HS-27A (cell line): ENCODE measurements at places on chromosomes 6 and 20.
A peak's percentile ranks its signal among the peaks of the same experiment; 100 is the strongest.

DNA sequence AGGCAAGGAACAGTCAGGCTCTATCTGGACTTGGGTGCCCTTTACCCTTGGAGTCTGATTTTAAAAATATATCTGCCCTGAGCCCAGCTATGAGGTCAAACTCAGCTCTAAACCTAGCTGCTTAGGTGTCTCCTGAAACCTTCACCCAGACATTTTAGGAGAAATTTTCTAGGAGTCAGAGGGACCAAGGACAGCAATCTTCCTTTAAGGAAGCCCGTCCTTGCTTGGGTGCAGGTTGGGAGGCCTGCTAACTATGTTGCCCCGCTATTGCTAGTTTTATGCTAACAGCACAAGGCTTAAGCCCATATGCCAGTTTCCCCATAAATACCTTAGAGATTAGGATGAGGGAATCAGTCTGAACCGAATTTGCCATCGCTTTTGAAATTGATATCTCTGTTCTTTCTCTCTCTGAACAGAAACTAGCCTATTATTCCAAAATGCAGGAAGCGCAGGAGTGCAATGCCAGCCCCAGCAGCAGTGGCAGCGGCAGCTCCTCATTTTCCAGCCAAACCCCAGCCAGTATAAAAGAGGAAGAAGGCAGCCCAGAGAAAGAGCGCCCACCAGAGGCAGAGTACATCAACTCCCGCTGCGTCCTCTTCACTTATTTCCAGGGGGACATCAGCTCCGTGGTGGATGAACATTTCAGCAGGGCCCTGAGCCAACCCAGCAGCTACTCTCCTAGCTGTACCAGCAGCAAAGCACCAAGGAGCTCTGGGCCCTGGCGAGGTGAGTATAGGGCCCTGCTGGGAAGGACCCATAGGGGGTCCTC lies 2.6 kb downstream of the VGLL2 start:
- DNase-seq = no peak

GRCh38 chr20:36177716-36178115 lies 23.2 kb downstream of the EPB41L1 start:
- no peak for DNase-seq

GRCh38 chr6:117536317-117536716 lies 53.8 kb downstream of the DCBLD1 start:
- no peak for DNase-seq

DNA sequence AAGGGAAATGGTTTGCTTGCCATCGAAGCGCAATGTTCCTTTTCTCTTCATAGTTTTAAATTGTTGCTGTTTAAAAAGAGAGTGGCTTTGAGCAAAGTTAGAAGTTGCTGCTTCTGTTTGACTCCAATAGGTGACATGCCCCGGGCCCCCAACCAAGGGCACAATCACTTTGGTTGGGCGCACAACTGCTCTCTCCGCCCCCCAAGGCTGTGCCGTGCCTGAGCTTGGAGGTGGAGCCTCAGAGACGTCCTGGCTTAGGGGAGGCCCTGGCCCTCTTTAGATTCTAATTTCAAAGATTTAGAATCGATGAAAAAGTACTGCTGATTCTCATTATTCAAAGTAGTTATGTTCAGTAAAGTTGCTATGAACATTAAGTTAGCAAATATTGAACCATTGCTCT lies 725.9 kb downstream of the COL12A1 start:
- DNase-seq = no peak

GRCh38 chr20:62605236-62605943 lies 36.9 kb upstream of the SLCO4A1 start:
- DNase-seq = no peak

- no peak for DNase-seq
These were observed 119.2 kb downstream of the MRPL14 start for GRCh38 chr6:44007818-44008621.

- DNase-seq = no peak
These were observed 115.6 kb downstream of the ZDHHC14 start for GRCh38 chr6:157496534-157497095.

DNA sequence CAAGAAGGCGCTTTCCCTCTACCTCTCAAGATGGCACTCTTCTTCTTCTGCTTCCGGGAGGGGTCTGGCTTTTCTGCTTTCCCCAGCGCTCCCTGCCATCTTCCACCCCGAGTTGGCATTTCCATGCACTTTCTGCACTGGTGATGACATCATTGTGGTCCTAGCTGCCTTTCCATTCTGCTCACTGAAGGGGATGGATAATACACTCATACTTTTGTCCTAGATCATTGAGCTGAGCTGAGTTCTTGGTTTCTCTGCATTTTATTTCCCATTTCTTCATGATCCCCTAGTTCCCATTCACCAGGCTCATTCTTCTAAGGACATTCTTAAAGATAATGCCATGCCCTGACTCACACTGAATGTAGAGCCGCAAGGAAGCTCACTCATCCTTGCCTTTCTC lies 96.7 kb downstream of the EDN1 start:
- DNase-seq = no peak

DNA sequence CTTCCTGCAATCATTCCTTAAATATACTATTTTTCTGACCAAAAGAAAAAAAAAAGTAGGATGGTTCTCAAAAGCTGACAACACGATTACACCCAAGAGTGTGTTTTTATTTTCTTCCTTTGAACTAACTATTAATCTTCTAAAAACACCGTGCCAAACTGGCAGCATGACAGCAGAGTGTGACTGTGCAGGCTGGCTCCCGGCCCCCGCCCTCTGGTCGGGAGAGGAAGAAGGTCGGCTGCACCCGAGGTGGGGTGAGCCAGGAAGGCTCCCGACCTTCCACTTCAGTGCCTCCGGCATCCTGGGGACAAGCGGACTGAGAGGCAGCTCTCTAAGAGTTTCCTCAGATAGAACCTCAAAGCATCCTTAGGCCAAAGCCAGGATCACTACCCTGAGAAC lies 29.2 kb downstream of the SLC22A23 start:
- no peak for DNase-seq

DNA sequence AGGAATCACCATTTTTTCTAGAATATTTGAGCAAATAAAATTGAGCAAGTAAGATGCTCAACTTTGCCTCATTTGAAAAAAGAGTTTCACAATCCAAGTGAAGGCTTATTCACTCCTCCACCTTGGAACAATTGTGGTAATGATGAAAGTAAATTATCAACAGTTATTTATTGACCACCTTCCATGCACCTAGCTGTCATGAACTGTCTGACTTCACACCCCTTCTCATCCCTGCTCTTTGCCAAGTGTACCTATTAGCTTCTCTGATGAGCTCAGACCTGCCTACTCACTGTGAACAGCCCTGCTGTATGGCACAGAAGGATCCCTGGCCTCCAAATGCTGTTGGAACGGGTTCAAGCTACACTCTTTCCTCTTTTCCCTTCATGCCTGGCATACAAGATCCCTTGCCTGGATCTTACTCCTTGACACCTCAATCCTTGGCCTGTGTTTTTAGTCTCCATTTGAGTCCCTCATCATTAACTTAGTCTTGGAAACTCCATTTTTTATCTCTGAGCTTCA lies 99.0 kb upstream of the PREP start:
- no peak for DNase-seq

DNA sequence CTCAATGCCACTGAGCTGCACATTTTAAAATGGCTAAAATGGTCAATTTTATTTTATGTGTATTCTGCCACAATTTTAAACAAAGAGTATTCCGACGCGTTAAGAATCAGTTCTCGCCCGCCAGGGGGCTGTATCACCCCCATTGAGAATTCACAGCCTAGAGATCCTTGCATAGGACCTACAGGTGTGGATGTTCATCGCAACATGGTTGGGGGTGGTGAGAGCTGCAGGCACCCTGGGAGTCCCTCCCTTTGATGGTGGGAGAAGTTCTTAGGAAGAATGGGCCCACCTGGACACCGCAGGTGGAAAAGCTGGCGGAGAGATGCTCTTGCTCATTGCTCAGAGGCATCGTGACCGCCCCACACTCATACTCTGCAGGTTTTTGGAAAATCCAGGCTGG lies 63.5 kb downstream of the SLC2A10 start:
- no peak for DNase-seq

- DNase-seq = no peak
These were observed 75.0 kb downstream of the SYCP2L start for GRCh38 chr6:10961837-10962236.

- no peak for DNase-seq
These were observed 159.1 kb downstream of the TINAG start for GRCh38 chr6:54467384-54467783.

GRCh38 chr20:3509064-3509463 lies 38.2 kb downstream of the ATRN start:
- no peak for DNase-seq

DNA sequence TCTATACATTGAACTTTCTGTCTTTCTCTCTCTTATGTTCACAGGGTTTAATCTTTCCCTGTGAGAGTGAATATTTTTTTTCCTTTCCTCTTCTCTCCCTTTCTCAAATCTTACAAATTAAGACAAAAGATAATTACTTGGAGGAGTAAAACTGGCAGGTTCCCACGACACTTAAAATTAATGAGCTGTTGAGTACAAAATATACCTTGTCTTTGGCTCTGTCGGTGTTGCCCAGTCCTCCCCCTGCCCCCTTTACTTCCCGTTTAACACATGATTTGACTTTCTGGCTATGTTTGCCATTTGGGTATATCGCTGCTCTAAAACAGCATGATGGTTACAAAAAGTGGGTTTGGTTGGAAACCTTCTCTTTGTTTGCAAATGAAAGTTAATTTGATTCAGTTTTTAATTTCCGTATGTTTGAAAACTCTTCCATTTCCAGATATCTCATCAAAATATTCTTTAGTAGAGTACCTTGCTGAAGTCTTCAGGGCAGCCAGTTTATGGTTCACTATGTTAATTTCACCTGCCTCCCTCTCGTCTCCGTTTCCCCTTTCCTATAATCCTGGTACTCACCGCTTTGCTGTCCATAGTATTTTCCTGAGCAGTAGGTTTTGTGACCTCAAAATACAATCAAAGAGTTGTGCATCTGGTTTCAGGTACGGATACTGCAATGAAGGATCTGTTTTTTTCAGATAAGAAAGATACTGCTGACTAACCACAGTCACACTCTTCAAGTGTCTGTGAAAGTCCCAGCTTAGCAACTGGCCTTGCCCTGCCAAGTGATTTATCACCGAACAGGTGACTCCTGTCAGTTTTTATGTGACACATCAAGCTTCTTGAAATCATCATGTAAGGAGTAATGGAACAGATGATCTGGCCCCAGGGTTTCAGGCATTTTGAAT lies 181.2 kb downstream of the DTNBP1 start:
- no peak for DNase-seq

GRCh38 chr20:839626-840025 lies 6.1 kb downstream of the FAM110A start:
- DNase-seq = no peak

GRCh38 chr6:53461041-53461656 lies 83.8 kb downstream of the GCLC start:
- no peak for DNase-seq

DNA sequence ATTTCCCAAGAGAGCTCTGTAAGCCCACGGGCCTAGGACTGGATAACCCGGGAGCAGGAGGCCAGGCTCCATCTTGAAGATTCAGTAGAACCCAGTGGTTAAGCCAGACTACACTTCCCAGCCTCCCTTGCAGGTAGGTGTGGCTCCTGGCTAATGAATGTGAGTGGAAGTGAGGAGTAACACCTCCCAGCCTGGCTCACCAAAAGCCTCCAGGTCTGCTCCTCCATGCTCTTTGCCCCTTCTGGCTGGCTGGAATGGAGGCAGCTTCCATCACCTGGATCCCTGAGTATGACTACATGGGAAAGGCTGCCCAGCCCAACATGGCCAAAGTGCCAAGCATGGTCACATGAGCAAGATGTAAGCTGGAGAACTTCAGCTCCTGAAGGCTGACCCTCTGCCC lies 9.7 kb downstream of the LRRN4 start:
- no peak for DNase-seq

DNA sequence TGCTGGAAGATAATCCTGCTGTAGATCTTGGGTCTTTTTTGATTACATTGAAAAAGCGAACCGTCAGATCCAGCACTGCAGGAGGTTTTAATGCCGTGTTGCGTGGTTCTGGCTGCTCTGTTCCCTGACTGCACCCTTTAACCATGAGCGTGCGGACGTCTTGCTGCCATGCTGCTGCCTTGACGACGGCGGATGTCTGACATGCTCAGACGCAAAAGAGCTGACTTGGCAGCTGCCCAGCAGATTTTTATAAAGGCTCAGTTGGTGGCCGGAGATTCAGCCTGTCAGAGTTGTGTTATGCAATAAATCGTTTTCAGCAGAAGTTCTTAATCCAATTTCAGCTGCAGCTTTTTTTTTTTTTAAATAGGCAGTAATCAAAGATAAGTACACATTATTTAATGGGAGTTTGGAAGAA lies 119.4 kb downstream of the JARID2 start:
- no peak for DNase-seq

GRCh38 chr6:158569036-158569435 lies 9.1 kb downstream of the TMEM181 start:
- no peak for DNase-seq

GRCh38 chr6:8000188-8000596 lies 64.0 kb downstream of the BLOC1S5 start:
- DNase-seq = peak; percentile 15

- no peak for DNase-seq
These were observed 351.4 kb upstream of the CDH4 start for GRCh38 chr20:60900618-60901017.

- DNase-seq = no peak
These were observed 212.7 kb downstream of the NFATC2 start for GRCh38 chr20:51329845-51330244.

DNA sequence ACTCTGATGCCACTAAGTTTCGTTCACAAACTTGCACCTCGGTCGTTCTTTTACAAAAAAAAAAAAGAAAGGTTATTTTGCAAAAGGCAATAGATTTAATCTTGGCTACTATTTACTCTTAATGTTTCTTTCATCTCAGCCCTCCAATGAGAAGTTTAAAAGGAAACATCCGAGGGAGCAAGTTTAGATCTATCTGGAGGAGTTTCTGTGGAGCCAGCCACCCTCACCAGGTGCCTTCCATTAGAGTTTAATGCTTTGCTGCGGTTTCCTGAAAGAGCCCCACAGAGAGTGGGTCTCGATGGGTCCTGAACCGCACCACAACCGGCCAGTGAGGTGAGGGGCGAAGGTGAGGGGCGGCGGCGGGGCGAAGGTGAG lies 632 bp downstream of the PRKN start:
- DNase-seq = no peak

- no peak for DNase-seq
These were observed 137.9 kb downstream of the DLL1 start for GRCh38 chr6:170152989-170153388.

DNA sequence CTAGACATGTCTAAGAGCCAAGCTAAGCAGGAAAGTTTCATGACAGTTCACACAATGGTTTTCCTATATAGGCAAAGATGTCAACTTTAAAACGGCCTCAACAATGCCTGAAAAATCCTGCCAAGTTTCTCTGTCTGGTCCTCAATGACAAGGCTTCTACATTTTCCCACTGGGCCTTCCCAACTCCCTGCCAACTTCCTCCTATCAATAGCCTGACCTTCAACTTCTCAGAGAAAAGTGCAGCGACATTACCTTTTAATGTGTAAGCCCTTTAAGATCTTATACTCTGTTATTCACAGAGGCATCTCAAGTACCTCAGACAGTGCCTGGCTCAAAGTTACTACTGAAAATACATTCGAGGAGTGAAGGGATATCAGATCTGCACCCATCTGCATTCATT lies 56.2 kb upstream of the BTBD3 start:
- DNase-seq = no peak

GRCh38 chr6:22756365-22756764 lies 187.0 kb downstream of the HDGFL1 start:
- no peak for DNase-seq
